ENCODE measurements at places on chromosomes 1 and 21.

- DNase-seq, result no peak
Measured at GRCh38 chr1:27314169-27314568, 7.8 kb upstream of the TMEM222 start.

- DNase-seq, result no peak
Measured at GRCh38 chr1:222798116-222798515, 16.7 kb upstream of the DISP1 start.

DNA sequence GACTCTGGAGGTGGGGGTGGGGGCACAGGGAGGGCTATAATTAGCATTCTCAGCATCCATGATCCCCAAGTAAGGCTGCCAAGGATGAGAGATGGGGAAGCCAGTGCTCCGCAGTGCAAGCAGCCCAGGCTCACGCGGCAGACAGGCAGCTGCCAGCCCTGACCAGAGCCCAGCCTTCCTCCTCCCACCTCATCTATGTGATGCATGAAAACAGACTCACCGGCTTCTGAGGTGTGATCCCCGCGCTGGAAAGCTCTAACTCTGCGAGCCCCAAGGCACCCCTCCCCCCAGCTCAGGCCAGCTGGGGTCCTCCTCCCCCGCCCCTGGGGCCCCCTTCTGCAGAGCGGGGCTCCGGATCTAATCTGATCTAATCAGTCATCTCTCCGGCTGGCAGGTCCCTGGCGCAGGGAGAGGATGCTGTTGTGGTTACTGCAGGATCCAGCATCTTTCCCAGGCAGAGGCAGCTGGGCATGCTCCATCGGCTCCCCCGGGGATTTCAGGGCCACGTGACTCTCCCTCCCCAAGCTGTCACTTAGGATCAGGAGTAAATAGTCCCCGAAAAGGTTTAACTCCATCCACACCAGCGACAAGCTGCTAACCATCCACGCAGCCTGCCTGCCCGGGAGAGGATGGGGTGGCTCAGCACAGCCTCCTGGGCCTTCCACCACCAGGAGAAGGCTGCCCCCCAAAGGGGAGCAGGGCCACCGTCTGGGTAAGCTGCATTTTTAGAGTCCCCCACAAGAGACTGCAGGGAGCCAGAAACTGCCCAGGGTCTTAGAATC lies at the start of gene PLEKHA6:
Gene PLEKHA6, minus strand, starts transcription at position 456 of the 782 bp plus-strand sequence. CDS start 86,202 bp downstream, outside the sequence.
- no peak for DNase-seq

- no peak for DNase-seq
Measured at GRCh38 chr1:185969524-185969991, 235.4 kb downstream of the HMCN1 start.

GRCh38 chr1:20538760-20539551 lies 13.4 kb upstream of the FAM43B start:
- no peak for DNase-seq

DNA sequence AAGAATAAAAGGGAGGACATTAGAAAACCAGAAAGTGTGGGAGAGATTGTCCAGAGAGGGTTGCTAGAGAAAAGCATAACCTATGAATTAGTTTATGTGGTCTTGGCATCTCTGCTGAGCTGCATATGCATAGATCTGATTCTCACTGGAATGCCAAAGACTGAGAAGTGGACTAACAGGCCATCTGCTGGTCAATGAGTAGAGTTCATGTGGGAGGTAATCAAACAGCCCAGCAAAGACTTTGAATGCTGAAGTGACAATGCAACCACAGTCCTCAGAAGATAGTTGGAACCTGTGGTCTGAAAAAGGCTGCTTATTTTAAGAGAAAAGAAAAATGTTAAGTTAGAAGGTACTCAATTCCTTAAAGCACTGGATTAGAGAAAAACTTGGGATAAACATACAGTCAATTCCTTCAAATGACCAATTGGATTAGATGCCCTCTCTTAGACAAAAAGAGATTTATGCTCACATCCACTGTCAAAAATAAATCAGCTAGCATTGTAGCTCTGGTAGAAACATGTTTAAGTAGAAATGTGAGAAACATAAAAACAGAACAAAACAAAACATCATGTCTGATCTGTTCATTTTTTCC lies 382.8 kb downstream of the AMY1C start:
- DNase-seq, result no peak

- no peak for DNase-seq
Measured at GRCh38 chr1:34520111-34520510, 234.7 kb upstream of the GJB5 start.

DNA sequence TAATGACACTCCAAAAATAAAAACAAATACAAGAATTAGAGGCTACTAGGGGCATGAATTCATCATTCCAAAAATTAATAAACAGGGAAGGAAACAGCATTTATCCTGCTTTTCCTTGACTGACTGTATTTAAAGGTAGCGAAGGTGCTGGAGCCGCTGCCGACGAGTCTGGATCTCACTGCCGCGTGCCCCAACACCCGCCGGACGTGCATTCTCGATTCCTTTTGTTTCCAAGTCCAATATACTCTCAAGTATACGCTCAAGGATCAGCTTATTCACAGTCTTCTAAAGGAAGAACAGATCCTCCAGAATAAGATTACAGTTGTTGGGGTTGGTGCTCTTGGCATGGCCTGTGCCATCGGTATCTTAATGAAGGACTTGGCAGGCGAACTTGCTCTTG lies 88.2 kb upstream of the GNG4 start:
- no peak for DNase-seq

GRCh38 chr1:1972976-1973715 lies 30.4 kb downstream of the CFAP74 start:
- no peak for DNase-seq

GRCh38 chr1:182147136-182147820 lies 85.8 kb upstream of the ZNF648 start:
- no peak for DNase-seq

- DNase-seq, result no peak
Measured at GRCh38 chr1:50425376-50426107, 2.3 kb upstream of the DMRTA2 start.

- no peak for DNase-seq
Measured at GRCh38 chr1:178945763-178946266, 74.9 kb upstream of the ANGPTL1 start.

- no peak for DNase-seq
Measured at GRCh38 chr1:228911225-228912210, 176.2 kb downstream of the RHOU start.

DNA sequence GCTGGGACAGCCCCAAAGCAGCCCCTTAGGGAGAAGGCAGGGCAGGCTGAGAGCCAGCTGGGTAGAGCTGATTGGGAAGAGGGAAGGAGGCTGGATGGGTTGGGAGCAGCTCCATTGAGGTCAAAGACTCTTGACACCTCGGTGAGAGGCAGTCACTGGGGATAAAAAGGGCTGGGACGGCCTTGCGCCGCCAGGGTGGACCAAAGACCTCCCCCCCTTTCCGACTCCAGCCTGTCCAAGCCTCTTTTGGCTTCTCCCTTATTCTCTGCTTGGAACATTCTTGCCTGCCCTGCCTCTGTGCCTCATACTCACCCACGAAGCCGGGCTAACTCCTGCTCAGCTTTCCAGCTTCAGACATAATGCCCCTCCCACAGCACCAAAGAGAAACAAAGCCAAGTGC lies 51.1 kb downstream of the LRRC38 start:
- DNase-seq, result no peak

DNA sequence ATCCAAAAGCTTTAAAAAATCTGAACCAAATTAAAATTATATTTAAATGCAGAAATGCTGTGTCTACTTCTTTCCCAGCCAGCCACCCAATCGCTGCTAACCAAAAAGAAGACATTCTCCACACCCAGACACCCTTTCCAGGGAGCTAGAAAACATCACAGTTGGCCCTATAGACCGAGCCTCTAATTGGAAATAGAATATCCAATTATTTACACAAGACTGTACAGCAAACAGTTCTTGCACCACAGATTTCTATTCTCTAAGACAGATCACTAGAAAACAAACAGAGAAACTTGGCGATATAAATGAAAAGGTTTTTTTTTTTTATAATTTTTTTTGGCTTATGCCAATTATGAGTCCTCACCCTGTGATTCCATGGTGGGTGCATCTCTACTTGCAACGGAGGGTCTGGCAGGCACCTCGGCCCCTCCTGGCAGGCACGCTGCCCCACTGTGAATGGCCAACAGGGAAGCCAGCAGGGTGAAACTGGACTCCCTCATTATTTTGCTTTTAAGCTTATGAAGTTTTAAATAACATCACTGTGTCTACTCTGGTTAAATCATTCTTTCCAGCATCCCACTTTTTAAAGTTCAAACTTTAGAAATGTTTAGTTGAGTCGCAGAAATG lies 29.2 kb downstream of the BCAR3 start:
- no peak for DNase-seq

DNA sequence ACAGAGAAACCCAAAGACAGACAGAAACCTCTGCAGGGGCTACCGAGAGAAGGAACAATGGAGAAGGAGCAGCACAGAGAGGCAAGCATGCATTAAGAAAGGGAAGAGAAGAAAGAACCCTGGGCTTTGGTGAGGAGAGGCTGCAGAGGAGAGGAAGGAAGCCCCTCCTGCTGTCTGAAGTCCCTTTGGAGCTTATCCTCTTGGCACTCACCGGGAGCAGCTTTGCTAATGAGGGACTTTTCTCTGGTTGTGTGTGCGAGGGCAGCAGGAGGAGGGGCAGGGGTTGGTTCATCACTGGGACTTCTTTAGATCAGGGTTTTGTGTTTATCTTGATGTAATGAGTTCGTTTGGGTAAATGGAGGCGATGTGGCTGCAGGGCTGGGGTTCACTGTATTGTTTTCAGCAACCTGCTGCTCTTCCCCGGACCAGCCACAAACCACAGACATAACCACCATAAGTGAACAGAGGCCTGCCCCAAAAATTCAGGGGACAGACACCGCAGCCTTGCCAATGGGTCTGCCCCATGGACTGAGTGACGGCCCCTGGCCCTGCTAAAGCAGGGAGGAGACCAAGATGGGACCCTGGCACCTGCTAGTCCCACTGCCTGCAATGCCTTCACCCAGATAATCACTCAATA lies 100.6 kb downstream of the KCND3 start:
- no peak for DNase-seq

DNA sequence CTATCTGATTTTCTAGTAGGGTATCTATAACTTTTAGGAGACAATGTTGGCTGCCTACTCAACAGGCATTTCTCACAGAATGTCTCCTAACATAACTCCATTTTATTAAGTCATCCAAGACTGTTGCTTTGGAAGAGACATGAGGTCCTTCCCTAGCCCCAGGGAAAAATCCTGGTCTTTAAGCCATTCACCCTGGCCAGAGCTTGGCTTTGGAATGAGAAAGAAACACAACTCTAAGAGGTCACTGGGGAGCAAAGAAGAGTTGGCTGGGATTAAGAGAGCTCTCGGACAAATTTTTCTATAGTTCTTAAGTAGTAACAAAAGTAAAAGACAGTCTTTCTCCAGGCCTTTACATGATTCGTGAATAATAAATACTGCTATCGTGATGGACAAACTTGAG lies 57.9 kb downstream of the PCNX2 start:
- no peak for DNase-seq

- no peak for DNase-seq
Measured at GRCh38 chr1:209706622-209707021, 2.0 kb downstream of the HSD11B1 start.

- no peak for DNase-seq
Measured at GRCh38 chr1:5646486-5647149, 345.6 kb downstream of the NPHP4 start.

DNA sequence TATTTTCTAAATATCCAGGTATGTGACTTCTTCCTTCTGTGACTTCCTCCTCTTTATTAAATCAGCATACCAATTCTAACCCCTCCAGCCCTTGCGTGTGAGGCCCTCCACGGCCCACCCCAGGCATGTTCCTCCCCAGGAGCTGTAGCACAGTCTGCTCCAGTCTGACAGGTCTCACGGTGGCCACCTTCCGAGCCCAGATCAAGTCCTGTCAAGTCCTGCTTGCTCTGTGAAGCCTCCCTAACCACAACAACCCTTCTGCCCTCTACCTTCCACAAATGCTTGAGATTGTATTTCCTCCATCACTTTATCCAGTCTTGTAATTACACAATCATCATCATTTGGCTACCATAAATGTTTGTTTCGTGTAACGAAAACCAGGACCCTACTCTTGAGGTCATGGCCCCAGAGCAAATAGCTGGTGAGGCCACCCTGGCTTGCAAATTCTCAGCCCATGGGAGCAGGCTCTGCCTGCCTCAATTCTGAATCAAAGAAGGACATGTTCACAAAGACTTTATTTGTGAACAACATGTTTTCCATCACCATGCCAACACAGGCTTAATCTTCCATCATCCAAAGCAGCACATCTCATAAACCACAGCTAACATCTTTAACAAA lies 33.0 kb upstream of the S100A7 start:
- no peak for DNase-seq

DNA sequence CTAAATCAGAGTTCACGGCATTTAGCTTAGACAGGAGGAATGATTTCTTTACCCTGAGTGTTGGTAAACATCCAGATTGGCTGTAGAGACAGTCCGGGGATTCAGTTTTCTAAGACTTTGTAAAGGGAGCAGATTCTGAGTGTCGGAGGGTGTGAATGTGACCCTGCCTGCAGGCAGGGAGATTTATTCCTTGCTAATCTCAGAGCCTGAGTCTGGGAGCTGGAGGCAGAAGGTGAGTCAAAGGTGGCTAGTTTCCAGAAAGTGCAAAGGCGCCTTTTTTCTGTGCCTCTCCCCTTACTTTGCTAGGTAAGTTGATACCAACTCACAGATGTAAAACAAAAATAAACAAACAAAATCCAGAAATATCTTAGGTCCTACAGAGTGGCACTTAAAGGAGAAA lies 11.7 kb downstream of the ATP1B1 start:
- no peak for DNase-seq

DNA sequence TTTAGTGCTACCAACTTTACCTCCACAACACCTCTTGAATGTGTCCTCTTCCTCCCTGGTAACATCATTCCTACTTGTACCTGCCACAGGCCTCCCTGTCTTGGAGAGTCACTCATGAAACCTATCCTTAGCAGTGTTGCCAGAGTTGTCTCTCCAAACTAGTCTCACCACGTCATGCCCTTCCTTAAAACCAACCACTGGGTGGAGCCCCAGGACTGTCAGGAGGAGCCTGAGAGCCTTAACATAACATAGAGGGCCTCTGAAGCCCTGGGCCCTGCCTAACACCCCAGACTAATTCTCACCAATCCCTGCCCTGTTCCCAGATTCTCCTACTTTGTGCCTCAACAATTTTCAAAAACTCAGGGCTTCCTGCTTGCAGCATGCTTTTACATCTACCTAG lies 65.3 kb downstream of the ZNF697 start:
- DNase-seq, result no peak

DNA sequence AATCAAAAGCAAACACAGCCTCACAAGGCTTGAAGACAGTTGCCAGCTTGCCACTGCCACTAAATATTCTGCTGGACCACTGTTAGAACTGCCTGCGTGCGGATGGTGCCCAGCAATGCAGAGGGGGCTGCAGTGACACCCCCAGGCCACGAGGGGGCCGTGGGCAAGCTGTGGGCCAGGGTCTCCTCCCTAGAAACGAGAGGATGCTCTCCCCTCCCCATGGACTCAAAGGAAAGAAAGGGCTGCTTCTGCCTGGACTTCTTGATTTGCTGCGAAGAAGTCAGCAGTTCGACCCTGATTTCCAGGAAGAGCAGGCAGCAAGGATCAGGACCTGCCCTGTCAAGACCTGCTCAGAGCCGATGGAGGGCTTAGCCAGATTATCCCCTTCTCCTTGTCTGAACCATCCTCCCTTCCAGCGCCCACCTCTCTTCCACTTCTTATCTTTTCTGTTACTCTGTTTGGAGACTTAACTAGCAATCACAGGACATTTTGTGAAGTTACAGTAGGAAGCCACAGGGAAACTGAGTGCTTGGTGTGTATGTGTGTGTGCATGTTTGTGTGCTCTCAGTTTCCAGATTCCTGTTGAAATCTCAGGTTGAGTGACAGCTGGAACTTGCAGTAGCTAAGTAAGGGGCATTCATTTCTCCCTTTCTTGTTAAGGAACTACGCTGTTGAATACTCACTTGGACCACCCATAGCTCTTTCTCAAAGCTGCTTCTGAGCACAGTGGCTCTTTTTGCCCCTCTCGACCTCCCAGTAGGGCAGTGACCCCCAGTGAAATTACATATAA lies 2.7 kb downstream of the MAN1C1 start:
- DNase-seq, result no peak

Data from HS-5 (cell line).